AG04449 (cell line): ENCODE measurements at places on chromosomes 3 and 15.

DNA sequence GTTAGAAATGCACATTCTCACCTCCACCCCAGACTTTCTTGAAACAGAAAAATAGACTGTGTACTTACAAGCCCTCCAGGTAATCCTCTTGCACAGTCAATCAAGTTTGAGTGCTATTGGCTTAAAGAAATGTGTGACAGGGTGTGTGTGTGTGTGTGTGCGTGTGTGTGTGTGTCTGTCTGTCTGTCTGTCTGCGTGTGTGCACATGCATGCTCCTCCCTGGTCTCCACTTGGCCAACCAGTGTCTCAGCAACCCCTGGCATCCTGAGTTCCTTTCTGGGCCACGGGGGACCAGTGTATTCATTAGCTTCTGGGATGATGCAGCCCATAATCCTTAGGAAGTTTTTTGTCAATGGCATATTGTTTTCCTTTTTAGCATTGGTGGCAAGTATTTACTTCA, 128.8 kb upstream of the IL12A start:
- no peak for DNase-seq

DNA sequence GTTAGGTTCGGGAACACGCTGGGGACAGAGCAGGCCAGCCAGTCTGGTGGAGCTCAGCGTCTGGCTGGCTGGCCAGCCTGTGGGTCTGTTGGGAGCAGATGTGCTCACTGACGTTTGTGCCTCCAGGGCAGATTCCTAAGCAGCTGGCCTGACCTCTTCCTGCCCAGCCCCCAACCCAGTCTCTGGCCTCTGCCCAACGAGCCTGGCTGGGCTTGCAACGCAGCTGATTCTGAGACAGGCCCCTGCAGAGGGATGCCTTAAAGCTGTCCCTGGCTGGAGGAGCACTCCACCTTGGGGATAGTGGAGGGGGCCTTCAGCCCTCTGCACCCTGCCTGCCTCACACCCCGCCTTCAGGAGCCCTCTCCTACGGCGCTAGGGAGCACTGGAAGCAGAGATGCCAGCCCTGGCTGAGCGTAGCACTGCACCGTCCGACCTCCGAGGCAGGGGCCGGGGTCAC, 46.0 kb downstream of the KLF13 start:
- no peak for DNase-seq

DNA sequence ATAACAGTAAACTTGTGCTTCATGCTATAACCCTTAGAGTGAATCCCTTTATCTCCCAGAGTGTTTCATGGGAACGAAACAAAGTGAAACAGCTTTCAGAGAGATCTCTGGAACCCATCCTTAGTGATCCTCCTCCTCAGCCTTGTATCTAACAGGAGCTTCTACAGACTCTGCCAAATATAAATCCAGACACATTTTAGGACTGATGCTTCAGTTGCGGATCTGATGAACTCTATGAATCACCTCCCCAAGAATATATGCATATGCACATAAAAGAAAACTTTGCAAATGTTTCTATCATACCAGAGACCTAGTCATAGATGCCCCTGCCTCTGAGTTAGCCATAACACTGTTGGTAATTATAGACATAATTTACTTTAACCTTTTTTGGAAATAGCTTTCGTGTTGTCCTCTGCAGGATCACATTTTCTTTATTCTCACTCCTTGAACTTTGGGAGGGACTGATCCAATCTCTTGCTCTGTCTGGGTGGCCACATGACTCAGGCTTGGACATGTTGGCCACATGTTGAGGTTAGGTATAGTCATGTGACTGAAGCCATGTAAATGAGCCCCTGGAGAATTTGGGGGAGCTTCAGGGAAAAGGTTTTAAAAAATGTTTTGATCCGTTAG, 306.4 kb upstream of the CNTN3 start:
- DNase-seq: no peak

DNA sequence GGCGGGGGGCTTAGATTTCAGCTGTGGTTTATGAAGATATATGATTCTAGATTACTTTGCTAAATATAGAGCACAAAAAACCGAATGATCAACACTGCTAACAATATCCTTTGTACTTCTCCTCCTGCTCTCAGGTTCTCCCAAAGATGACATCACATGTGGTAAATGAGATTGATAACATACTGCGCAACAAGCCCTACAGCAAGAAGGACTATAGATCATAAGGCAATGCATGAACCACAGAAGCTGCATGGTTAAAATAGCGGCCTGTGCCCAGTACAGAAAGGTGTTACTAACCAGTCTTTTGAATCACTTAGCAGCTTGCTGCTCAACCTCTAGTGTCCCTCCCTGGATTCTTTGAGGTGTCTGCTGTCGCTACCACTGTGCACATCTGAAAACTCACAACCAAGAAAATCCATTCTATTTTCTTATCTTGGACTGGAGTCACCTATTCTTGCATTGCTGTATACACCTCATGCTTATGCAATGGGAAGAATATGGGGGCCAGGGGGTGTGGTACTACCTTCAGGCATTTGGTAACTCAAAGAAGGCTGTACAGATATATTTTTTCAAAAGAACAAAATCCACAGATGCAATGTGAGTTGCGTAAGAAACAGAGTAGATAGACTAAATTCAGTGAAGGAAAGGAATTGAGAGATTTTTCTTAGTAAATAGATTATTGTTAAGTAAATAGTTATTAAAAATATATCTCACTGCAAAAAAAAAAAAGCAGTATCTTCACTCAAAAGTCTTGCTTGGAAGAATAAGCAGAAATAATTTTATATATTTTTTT, 18.2 kb downstream of the SSR3 start:
- no peak for DNase-seq

DNA sequence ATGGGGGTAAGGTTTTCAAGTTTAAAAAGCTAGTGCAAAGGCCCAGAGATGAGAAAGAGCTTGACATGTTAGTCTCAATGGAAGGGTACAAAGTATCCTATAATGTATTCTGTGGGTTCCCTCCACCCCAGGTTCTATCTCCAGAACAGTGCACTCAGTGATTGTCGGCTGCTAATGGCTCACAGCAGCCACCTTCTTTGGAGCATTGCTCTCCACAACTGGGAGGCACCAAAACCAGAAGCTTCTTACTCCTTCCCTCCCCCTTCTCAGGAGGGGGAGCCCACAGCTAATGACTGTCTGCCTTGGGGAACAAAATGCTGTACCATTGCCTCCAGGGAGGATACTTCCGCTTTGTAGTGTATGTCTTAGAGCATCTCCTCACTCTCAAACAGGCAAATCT, 439.4 kb upstream of the RBMS3 start:
- no peak for DNase-seq

DNA sequence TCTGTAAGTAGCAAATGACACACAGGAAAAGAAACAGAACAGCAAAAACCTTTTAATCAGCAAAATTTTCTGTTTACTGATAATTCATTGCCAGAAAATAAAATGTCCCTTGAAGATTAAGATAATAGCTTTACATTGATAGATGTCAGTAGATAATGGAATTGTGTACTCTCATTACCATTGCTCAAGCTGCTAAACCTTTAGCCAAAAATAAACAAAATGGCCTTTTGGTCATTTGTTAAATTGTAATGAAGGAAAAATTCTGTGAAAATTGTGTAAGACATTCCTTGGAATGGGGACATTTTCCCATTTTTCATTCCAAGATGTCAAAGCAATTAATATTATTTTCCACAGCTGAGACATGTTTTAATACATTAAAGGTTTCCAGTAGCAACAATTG, 189.8 kb downstream of the PLOD2 start:
- DNase-seq: no peak

DNA sequence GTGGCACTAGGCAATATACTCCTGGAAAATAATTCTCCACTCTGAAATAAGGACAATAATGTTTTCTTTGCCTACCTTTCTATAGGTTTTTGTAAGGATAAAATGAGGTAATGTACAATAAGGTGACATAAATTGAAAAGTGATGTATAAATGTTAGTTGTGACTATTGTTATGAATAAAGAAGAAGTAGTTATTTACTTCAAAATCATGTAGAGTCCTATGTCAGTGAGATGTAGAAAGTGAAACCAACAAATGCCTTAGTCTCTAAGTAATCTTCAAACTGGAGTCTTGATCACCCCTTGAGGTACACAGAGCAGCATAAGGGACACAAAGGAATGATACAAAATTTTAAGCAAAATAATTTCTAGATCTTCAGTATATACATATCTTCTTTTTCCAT, 60.3 kb upstream of the TP63 start:
- DNase-seq: no peak

DNA sequence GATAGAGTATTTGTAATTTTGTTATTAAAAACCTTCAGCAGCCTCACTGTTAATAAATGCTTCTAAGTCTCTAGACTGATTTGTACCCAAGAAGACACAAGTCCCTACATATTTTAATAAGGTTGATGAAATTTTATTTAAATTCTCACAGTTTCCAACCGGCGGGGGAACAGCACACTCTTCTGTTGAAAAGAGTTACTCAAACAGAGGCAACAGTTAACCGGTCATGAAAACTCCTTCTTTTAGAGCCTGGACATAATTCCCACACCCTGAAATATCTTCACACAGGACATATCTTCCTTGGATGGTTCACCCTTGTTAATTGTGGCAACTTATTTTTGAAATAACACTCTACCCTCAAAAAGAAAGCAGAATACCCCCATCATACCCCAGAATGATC, 278.8 kb downstream of the FOXP1 start:
- no peak for DNase-seq

DNA sequence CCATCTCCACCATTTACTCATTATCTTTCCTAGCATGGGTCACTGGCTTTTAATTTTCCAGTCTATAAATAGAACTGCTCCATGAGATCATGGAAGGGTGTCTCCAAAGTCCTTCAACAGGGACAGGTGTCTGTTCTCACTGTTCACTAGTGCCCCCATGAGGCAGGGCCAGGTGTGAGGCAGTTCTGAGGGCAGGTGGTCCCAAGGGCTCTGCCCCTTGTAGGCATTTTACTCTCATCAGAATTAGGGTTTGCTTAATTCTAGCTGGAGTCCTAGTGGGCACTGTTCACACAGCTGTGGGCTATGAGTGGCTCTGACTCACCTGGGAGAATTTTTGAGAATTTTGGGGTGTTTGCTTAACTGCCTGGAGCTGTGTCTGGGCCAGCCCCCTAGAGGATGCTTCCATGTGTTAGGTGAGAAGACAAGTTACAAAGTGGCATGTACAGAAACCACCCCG, 248.0 kb upstream of the LYSMD4 start:
- no peak for DNase-seq

DNA sequence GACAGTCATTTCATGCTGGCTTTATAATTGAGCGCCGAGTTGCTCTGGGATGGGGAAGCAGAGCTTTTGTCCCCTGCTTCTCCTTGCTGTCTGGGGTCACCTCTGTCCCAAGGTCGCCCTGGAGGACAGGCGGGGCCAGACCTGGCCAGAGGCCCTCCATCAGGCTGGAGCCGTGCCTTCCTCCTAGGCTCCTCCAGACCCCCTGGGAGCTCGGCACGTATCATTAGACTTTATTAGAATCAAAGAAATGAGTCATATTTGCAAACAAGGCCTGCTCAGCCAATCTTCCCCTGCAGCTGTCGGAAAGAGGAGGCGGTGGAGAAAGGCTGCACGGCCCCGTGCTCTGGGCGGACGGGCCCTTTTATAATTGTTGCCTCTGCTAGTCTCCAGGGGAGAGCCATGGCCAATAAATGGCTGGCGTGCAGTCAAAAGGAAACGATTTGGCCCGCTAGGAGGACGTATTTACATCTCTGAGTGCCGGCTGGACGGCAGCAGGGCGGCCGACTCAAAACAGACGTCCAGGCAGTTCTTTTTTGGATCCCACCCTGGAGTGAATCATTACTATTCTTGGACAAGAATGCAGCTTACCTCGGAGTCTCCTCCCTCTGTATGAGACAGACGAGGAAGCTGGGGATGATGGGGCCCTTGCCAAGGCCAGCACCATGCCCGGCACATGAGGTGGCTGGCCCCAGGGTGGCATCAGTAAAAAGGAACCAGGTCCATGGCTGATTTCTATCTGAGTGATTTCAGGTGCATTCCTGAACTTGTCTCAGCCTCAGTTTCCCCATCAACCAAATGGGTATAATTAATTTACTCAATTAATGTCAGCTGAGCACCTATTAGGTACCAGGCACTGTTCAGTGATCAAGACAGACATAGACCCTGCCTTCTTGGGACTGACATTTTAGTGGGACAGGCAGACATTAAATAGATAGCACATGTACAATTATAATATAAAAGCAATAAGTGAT, 50.6 kb downstream of the SLC6A6 start:
- DNase-seq: peak; percentile 88

DNA sequence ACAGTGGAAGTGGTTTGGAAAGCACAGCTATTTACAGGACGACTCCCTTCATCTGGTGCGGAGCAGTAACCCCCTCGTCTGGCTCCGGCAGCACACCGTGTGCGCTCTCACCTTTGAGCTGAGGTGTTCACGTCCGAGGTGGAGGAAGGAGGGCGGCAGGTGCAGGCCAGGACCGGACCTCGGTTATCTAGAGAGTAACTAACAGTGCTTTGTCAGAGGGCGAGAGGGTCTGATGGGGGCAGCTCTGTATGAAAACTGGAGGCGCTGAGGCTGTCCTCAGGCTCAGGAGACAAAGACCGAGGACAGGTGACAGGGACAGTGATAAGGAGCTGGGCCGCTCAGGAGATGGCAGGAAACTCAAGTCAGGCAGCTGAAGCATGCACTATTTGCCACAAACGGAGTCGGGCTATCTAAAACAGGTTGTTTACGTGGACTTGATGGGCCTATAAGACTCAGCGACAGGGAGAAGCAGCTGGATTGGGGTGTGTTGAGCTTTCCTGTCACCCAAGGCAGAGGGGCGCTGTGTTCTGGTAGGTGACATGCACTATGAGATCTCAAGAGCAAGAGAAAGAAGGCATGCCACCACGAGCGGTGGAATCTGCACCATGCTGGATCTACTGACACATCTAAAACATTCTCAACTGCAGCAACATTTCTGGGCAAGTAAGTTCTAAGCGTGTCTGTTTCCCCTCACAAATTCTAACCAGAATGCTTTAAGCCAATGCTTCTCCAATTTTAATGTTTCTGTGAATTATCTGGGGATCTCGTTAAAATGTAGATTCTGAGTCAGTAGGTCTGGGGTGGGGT, 155.2 kb downstream of the XXYLT1 start:
- no peak for DNase-seq

- no peak for DNase-seq
Observed at GRCh38 chr3:27971600-27971999, 249.5 kb upstream of the EOMES start.

DNA sequence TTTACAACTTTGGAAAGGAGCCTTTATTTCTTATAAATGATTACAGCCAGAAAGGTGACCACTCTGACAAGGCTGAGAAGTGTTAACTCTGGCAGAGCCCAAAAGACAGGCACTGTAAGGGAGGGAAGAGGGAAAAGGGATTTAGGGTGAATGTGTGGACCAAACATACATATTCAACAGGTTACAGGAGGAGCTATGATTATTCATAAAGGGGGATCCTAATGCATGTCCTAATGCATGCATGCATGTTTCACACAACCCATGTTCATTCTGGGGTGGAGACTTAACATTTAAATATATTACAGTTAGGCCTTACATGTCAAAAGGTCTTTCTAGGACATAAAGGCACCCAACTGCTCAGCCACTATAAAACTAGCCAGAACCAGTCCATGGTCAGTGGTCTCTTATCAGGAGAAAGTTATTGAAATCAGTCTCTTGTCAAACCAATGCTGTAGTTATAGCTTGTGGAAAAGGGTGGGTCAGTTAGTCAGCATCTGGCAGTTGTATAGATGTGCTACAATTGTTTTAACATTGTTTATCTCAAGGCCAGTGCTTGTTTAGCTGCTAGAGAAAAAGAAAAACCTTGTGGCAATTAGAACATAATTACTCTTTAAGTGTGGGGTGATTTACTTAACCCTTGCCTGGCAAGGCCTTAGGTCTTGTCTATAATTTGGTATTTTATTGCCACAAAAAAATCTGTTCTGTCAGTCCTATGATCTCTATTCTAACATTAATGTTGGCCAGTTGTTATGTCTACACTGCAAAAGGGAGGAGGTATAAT, 77.5 kb downstream of the RAD18 start:
- DNase-seq: no peak
